NCI-H69 (cell line): ENCODE measurements at places on chromosomes 5 and 9.
A peak's percentile ranks its signal among the peaks of the same experiment; 100 is the strongest.

- no peak for DNase-seq
These were observed 17.9 kb upstream of the CDC42SE2 start for GRCh38 chr5:131245948-131246347.

GRCh38 chr9:114071197-114071795 lies 6.8 kb downstream of the AMBP start:
- DNase-seq: no peak

DNA sequence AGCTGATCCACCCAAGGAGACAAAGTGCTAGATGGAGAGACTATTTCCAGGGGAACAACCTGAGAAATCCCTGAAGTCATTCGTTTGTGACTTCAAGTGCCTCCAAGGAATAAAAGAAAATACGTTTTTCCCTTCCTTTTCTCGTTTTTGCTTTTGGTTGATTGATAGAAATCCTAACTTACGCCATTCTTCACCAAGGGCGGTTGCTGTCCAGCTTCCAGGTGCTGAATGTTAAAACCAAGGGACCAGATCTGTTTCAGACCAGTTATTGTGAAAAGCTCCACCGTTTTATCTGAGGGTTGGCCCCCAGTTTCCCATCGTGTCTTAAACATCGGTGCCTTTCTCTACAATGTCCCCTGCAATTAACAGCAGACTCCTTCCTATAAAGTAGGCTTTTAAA lies 600.7 kb upstream of the SGCD start:
- no peak for DNase-seq

GRCh38 chr9:129610473-129611306 lies 10.2 kb downstream of the C9orf50 start:
- peak; percentile 83 for DNase-seq

- peak; percentile 57 for DNase-seq
These were observed 112.7 kb downstream of the RORB start for GRCh38 chr9:74609671-74610405.

GRCh38 chr5:115267617-115268016 lies 4.9 kb upstream of the PGGT1B start:
- no peak for DNase-seq

- no peak for DNase-seq
These were observed 31.4 kb upstream of the MYOT start for GRCh38 chr5:137836298-137836697.

DNA sequence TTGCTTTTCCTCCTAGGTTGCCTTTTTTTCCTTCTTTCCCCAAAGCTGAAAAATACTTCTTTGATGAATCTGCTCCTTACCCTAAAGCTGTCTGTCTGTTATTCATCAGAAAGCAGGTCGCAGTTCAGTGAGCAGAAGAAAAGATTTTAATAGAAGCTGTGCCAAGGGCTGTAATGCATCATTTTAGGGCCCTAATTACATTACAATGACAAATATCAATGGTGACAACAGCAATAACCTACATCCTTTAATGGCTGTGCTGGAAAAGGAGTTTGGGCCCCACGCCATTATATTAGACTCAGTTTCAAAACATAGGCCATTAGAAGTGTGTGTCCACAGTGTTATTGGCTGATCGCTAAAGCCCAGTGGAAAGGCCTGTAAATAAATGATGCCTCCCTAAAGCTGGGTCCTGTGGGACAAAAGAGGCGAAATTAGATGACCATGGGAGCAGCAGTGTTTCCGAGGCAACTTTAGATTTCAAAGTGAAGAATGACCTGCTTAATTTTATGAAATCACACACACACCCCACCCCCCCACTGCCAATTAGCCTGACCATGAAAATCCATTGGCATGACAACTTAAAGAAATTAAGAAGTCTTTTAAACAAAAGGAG lies 38.4 kb downstream of the TLE4 start:
- peak; percentile 85 for DNase-seq

- peak; percentile 97 for DNase-seq
These were observed 60.6 kb upstream of the ZFR start for GRCh38 chr5:32504989-32505596.

- DNase-seq: no peak
These were observed 234.6 kb downstream of the CAAP1 start for GRCh38 chr9:26657958-26658357.

GRCh38 chr9:129548571-129549135 lies 72.2 kb downstream of the C9orf50 start:
- no peak for DNase-seq

GRCh38 chr9:95477441-95477840 lies 39.3 kb downstream of the PTCH1 start:
- no peak for DNase-seq

DNA sequence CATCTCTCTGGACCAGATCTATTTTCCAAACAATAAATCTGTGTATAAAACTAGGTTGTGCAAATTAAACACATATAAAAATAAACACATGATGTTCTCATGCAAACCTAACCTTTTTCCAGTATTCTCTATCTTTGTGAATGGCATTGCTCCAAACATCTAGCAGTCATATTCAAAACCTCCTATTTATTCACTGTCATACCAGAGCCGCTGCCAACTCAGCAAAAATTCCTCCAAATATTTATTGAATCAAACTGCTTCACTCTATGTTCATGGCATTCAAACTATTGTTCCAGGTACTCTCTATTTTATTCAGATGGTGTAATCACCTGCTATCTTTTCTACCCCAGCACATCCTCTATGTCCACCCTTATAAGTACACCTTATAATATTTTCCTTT lies 652.1 kb upstream of the RIOK2 start:
- no peak for DNase-seq

GRCh38 chr5:108983461-108984092 lies 235.9 kb downstream of the FER start:
- DNase-seq: no peak

- DNase-seq: no peak
These were observed 78.3 kb upstream of the PCSK5 start for GRCh38 chr9:75812141-75812540.

DNA sequence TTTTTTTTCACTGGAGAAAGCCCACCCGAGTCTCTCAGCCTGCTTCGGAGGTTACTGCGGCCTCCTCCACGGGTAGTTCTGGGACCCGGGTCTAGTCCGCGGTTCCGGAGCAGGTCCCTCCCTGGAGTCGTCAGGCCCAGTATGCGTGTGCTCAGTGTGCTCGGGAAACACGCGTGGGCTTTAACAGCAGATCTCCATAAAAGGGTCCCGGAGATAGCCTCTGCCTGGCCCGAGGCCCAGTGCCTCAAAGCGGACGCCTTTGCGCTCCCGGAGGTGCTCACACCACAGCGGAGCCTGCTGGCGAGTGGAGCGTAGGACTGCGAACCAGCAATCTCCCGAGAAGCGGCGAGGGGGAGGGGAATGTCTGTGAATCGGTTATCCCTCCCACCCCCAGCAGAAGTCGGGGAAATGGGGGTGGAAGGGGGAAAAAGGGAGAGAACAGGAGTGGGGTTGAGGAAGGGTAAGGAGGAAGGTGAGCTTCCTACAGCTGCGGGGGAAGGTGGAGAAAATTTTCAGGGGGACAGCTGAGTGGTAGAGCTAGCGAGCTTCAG lies 28.7 kb downstream of the CDKN2A start:
- DNase-seq: no peak

DNA sequence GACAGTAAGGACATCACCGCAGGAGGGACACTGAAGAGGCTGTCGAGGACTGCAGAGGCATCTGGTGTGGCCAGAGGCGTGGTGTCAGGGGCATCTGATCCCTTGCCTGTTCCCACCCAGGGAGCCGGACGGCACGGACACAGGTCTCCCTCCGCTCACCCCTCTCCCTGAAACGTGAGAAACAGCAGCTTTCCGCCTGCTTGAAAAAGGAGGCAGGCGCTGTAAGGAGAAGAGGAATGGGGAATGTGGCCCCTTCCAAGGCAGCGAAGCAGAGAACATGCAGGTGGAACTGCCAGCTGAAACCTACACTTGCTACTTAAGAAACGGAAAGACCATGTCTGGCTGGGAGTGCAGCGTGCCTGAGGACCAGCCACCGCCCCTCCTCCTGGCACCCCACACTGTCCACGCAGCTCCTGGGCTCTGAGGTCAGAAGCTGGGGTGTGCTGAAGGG lies 176.2 kb downstream of the GAPVD1 start:
- DNase-seq: no peak

DNA sequence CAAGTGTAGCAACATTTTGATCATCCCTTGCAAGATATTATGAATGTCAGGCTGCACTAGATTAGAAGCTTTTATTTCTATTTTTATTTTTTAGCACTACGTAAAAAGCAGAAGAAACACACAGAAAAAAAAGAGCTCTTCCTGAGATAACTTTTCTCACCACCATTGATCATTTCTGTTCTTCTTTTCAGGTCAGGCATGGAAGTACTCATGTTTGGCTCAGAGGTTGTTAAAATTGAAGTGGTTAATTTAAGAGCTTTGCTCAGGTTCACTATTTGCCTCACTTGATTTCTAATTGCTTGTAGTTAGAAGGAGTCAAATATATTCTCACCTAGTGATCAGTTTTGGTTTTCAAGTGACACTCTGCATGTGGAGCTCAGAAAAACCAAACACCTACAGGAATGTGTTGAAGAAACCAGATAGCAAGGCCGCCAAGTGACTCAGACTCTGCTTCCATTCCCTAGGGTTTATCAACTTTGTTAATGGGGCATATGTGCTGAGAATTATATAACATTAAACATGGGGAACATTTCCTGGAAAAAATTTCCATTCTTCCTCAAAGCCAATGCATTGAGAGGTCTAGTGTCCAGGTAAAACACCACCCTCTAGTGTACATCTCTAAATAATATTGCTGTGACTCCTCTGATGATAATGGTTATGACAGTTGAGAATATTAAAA lies 679.8 kb downstream of the CETN3 start:
- DNase-seq: peak; percentile 32

- peak; percentile 89 for DNase-seq
These were observed 112.9 kb downstream of the SH3TC2 start for GRCh38 chr5:148949841-148950470.

DNA sequence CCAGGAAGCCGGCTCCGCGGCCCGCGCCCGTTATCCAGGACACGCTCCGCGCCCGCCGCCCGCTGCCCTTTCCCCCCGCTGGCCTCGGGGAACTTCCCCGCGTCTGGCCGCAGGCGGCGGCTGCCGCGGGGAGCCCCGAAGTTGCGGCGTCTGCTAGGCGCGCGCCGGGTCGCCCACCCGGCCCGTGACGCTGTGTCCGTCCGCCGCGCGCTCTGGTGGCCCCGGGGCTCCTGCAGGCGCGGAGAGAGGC lies 621 bp upstream of the GCNT4 start:
- no peak for DNase-seq

DNA sequence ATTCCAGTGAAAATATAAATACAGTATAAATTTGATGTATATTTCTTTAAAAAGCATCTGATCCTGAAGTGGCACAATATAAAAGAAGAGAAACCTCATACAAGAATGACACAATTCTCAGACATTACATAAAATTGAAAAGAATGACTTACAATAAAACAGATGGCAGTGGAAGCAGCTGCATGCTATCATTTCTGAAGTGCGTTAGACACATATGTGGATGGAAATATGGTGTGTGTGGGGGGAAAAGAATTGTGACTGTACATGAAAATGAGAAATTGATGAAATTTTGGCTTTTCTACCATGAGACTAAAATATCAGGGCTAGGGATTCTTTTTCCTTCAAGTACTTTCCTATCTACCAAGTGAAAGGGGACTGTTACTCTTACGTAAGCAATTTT lies 45.9 kb upstream of the CDH18 start:
- no peak for DNase-seq

GRCh38 chr5:125276096-125276495 lies 529.7 kb upstream of the ZNF608 start:
- peak; percentile 74 for DNase-seq

- DNase-seq: peak; percentile 5
These were observed 47.0 kb upstream of the MROH2B start for GRCh38 chr5:41118177-41118576.

- DNase-seq: peak; percentile 72
These were observed 27.0 kb downstream of the MAT2B start for GRCh38 chr5:163532171-163533084.

DNA sequence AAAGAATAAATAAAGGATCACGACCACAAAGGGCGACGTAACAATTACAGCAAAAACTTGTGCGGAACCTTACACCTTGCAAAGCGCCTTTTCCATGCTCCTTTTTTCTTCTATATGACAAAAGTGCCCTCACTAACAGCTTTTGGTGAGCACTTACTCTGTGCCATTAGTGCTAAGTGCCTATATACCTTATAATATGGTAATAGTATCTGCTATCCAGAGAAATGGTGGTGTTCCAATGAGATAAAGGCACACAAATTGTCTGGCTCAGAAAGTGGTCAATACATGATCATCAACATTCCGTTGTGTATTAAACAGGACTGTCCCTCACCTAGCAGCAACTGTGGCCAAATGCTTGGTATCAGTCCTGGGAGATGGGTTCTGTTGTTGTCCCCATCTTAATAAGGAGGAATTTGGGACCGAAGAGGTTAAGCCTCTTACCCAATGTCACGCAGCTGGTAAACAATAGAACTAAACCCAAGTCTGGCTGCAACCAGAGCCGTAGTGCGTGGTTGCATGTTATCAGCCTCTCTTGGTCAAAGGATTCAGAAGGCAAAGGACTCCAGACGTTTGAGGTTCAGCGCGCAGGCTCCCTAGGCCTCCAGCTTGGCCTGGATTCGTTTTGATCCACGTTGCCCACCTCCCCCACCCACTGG lies 564 bp upstream of the TOR2A start:
- no peak for DNase-seq

DNA sequence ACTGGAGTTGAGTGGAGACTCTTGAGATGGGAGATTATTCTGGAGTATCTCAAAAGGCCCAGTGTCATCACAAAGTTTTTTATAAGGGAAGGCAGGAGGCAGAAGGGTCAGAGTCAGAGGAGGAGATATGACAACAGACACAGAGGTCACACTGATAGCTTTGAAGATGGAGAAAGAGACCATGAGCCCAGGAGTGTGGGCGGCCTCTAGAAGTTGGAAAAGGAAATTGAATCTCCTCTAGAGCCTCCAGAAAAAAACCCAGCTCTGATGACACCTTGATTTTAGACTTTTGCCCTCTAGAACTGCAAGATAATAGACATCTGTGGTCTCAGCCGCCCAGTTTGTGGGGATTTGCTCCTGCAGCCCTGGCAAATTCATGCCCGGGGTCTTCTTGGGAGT lies 64.8 kb upstream of the SPTLC1 start:
- DNase-seq: no peak

- DNase-seq: peak; percentile 60
These were observed 453.5 kb downstream of the RAB3C start for GRCh38 chr5:59036274-59036961.

GRCh38 chr5:155252717-155253116 lies 239.2 kb downstream of the KIF4B start:
- no peak for DNase-seq

GRCh38 chr5:141685591-141685990 lies 3.6 kb upstream of the ARAP3 start:
- no peak for DNase-seq

DNA sequence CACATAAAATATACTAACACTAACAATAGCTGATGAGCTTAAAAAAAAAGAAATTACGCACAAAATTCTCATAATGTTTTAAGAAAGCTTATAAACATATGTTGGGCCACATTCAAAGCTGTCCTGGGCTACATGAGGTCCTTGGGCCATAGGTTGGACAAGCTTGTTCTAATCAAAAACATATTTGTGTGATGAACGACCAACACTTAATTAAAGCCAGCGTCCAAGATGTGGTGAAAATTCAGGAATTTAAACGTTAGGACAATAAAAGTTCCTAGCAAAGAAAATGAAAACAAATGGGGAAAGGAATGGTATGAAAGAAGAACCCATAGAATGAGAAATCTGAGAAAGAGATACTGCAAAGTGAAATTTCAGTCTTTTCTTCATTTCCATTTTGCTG lies 429.6 kb upstream of the DMAC1 start:
- no peak for DNase-seq
